ENCODE measurements at places on chromosomes 1 and 21. TPM values are rescaled to one million over a fixed set of nuclear protein-coding genes. Genes with fewer than 3 reads are reported as not detected.

- DNase-seq: no peak
- no peak overlapping the region for H3K4me3 ChIP-seq
- no peaks in the 10 kb centered on the region for H3K36me3 ChIP-seq
- H3K4me1 ChIP-seq: no peaks in the 10 kb centered on the region
- peaks cover 46% of the 10 kb centered on the region for H3K27me3 ChIP-seq
Observed at GRCh38 chr1:153277852-153278251, 18.4 kb downstream of the LORICRIN start.

DNA sequence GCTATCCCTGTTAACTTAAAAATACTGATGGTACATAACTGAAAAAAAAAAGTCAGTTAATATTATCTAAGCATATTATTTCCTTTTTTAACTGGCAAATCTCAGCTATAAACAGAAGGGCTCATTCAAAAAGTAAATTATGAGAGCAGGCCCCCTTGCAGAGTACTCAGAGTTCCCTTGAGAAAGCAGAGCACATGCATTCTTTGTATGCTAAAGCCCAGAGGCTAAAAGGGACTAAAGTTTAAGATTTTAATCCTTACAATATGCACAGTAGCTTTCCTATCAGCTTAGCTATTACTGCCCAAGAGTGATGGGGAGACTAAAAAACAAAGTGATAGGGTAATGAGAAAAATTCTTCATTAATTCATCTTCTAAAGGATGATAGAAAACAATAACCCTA, 18.5 kb downstream of the SLC16A1 start:
- H3K27ac ChIP-seq: no peak overlapping the region
- H3K27me3 ChIP-seq: no peaks in the 10 kb centered on the region
- DNase-seq: no peak
- H3K4me3 ChIP-seq: no peak overlapping the region

DNA sequence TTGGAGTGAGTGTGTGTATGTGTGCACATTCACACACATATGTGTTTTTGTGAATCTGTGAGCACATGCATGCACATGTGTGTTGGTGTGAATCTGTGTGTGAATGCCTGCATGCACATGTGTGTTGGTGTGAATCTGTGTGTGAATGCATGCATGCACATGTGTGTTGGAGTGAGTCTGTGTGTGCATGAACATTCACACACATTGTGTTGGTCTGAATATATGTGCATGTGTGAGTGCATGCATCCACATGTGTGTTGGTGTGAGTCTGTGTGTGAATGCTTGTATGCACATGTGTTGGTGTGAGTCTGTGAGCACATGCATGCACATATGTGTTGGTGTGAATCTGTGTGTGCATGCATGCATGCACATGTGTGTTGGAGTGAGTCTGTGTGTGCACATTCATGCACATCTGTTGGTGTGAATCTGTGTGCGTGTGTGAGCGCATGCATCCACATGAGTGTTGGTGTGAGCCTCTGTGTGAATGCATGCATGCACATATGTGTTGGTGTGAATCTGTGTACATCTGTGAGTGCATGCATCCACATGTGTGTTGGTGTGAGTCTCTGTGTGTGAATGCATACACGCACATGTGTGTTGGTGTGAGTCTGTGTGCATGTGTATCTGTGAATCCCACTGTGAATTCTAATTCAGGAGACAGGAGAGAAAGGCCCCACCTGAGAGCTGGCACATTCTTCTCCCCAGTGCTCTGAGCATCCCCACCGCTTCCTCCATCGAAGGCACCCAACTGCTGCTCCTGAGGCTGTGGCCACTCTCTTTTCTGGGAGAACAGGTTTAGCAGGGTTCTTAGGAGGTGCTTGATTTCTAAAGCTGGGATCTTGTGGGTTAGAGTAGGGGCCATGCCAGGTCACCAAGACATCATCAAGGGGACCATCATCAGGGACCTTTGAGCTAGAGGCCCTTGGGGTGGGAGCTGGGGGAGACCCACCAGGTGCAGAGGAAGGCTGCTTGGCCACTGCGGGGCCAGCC, 117.5 kb upstream of the ARHGEF16 start:
- H3K36me3 ChIP-seq: peaks cover 5% of the 10 kb centered on the region
- no peak for DNase-seq
- H3K4me1 ChIP-seq: peaks cover 25% of the 10 kb centered on the region
- H3K27ac ChIP-seq: no peak overlapping the region

DNA sequence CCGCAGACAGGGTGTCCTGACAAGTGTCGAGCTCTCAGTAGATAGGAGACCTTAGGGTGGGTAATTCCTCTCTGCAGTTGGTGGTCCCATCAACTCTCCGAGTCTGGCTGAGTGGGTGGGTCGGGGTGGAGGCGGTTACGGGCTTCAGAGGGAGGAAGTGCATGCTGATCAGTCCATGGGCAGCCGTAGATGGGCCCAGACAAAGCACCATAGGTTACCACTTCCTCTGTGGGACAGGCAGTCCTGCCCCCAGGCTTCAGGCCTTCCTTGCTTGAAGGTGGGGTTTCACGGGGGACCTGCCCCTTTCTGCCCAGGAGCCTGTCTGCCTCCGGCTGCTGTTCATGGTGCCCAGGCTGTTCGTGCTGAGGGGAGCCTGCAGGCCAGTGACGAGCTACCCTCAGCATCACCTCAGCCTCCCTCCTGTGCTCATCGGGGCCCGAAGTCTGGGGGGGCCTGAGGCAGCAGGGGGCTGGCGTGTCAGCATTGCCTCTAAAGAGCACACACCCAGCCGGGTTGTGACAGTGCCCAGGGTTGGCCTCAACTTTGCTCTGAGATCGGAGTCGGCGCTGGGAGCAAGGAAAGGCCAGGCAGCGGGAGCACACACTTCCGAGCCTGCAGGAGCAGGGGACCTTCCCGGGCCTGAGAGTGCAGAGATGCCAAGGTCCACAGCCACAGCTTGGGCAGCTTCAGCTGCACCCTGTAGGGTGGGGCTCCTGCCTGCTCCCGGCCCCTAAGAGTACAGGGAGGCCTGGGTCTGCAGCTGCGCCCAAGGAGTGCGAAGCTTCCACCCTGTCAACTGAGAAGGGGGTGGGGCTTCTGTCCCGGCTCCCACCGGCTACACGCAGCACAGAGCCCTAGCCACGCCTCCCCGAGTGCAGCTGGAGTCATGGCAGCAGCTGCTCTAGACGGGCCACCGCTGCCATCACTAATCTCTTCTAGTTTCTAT, 225.4 kb upstream of the NRIP1 start:
- no peak overlapping the region for H3K4me3 ChIP-seq
- peak; percentile 46 for DNase-seq
- H3K36me3 ChIP-seq: peaks cover 3% of the 10 kb centered on the region
- no peak overlapping the region for H3K27ac ChIP-seq
- H3K27me3 ChIP-seq: no peaks in the 10 kb centered on the region

DNA sequence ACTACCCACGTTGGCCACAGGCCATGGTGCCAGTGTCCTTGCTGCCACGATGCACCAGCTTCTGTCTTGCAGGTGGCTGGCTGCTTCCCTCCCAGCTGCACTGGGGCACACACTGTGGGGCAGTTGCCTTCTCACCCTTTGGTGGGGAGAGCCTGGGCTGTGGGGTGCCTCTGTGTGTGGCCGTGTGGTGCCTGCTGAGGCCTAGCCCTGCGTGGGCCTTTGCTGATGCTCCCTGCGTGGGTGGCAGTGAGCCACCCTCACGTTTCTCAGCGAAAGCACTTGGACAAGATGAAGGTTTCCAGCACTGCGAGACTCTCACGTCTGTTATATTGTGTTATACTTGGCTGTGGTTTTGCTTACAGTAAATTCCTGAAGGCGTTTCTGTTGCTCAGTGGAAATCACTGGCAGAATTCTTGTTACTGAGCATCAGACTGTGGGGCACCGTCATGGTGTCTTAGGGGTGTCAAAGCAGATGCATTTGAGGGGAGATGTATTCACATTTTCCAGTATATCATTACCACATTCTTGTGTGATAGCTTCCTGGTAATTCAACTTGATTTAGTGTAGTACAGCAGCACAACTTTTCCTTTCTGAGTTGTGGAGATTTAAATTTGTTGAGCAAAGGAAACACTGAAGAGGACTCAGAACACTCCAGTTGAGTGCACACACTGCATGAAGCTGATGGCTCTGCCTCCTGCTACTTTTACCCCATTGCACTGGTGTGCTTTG, 124.7 kb downstream of the PCBP3 start:
- H3K27ac ChIP-seq: peak overlapping the region; percentile 50
- no peak for DNase-seq
- H3K4me1 ChIP-seq: peaks cover 5% of the 10 kb centered on the region
- H3K27me3 ChIP-seq: no peaks in the 10 kb centered on the region
- no peaks in the 10 kb centered on the region for H3K36me3 ChIP-seq

SMG7 gene
- 72.4 TPM for total RNA-seq

All from neural crest cell (in vitro differentiated cells).